ENCODE measurements at places on chromosomes 11 and 22.

DNA sequence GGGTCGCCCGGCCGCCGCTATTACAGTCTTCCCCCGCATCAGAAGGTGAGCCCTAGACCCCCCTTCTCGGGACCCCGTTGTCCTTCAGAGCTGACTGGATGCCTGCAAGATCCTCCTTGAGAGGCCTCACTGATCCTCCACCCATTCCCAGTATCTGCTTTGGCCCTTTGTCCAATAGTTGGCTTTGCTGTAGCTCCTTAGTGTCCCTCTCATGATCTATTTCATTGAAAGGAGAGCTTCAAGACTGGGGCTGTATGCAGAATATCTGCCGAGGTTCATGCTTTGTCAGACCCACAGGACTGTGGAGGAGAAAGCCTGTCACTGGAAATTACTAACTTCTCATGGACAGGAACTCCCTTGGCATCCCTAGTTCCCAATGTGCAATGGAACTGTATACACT, 499 bp downstream of the DLAT start:
- no peak for DNase-seq

DNA sequence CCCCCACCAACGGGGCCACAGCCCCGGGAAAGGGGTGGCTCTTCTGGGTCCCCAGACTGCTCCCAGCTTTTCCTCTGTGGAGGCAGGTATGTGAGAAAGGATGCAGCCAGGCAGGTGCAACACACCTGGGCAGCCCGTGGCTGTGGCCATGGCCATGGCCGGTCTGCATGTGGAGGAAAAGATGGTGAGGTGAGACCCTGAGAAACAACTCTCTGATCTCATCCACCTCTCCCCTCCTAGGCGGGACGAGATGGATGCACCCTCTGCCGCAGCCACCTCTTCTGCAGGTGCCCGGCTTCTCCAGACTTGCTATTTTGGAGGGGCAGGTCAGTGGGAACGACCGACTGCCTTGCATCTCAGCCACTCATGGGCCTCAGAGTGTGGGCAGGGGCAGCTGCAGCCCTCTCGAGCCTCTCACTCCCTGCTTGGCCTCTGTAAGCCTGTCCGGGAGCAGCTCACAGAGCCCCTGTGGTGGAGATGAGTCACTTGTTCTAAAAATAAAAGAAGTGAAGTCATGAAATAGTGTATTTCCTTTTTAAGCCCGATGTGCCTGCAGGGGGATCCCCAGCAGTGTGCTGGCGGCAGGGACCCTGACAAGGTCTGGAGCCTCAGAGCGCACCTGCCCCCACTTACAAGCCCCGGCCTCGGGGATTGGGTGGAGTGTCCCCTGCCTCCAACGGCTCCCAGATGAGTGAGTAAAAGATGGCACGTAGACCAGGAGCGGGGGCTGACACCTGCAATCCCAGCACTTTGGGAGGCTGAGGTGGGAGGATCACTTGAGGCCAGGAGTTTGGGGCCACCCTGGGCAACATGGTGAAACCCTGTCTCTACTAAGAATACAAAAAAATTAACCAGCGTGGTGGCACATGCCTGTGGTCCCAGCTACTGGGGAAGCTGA, 10.7 kb downstream of the SMIM38 start:
- peak; percentile 79 for DNase-seq

DNA sequence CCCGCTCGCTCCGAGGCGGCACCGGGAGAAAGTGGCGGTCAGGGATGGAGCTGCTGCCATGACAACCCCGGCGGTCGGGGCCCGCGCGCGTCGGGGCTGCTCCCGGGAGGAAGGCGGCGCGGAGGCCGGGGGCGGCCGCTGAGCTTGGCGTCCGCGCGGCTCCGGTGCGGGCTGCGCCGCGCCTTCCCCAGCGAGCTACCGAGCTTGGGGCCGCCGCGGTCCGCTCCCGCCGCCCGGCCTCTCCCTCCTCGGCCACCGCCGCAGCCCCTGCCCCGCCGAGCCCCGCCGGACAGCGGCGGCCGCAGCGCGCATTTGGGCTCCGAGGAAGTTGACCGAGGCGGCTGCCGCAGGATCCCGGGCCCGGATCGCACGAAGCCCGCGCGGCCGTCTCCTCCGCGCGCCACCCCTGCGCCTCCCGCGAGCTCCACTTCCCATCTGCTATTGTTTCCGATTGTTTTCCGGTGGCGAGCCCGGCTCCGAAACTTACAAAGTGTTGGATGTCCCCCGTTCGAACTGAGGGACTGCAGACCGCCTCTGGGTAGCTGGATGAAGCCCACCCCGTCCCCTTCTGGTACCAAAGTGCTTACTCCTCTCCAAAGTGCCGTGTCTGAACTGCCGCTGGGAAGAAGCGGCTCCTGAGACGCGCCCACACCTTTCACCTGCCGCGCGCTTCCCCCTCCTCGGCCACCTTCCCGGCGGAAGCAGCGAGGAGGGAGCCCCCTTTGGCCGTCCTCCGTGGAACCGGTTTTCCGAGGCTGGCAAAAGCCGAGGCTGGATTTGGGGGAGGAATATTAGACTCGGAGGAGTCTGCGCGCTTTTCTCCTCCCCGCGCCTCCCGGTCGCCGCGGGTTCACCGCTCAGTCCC, 540.3 kb downstream of the NTM start:
- peak; percentile 49 for DNase-seq

DNA sequence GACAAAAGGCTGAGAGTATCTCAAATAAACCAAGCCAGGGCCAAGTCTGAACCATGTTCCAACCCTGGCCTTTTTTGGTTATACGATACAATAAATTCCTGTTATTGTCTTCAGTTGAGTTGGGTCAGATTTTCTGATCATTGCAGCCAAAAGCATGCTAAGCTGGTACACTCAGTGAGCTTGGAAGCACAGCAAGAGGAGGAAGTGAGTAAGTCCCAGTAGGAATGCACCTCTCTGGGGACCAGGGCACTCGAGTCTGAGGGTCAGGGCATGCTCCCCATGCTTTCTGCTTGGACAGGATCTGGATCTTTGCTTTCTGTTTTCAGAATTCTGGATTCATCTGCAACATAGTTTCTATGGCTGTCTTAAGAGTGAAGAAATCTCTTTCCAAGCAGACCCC, 73.1 kb downstream of the TMPRSS5 start:
- DNase-seq = peak; percentile 2

DNA sequence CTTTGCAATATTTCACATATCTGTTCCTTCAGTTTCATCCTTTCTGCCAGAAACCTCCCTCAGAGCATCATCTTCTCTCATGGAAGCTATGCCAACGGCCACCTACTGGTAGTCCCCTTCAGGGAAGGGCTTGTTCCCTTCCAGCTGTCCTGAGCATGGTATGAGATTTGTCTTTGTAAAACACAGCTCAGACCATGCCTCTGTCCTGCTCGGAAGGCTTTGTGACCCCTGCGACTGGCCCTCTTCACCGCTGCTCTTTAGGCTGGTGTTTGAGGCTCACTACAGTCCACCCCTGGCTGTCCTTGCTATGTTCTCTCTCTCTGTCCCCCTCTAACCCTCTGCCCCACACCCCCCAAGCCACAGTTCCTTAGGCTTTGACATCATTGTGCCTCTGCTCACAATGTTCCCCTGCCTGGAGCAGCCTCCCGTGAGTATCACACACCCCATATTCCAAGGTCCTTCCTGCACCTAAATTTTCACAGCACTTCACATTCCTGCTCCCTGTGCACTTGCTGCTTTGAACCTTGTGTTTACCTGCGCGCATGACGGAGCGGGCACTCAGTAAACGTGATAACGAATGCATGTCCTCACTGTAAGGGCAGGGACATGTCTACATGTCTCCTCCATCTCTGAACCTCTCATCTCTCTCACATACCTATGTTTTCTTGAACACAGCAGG, 24.0 kb upstream of the ACER3 start:
- DNase-seq = no peak

DNA sequence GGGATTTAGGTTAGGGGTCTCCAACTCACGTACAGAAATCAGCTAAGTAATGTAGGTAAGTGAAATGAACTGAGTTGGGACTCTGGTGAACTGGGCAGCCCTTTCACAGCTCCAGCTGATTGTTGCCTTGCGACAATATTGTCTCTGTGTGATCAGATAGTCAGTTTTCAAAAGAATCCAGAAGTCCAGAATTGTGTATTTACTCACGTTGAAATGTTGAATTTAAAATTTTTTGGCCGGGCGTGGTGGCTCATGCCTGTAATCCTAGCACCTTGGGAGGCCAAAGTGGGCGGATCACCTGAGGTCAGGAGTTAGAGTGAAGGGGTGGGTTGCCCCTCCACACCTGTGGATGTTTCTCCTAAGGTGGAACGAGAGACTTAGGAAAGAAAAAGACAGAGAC, 18.8 kb upstream of the WDR74 start:
- no peak for DNase-seq

- no peak for DNase-seq
Observed at GRCh38 chr11:111500481-111500880, 11.7 kb downstream of the BTG4 start.

- DNase-seq = no peak
Observed at GRCh38 chr22:32880061-32880460, 78.6 kb downstream of the TIMP3 start.

GRCh38 chr22:38286915-38287669, 14.3 kb upstream of the TMEM184B start:
- no peak for DNase-seq

- DNase-seq = peak; percentile 37
Observed at GRCh38 chr22:25202290-25202921, 2.7 kb downstream of the CRYBB3 start.

GRCh38 chr22:44181033-44181911, 547 bp downstream of the PARVG start:
- DNase-seq = no peak

GRCh38 chr11:2269601-2270321, 627 bp downstream of the ASCL2 start:
- no peak for DNase-seq

DNA sequence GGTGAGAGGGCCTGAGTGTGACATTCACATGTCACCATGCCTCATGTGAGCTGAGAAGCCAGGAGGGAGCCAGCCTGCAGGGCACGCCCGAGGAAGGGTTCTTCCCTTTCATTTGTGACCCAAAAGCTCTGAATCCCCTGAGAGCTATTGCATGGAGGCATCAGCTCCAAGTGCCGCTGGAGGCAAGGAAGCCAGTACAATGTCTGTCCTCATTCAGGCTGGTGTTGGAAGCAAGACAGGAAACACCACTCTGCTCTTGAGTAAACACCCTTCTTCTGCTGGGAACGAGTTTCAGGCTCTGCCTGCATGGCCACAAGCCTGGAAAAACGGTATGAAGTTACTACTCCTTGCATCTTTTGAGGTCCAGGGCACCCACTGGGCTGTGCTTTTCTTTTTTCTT, 83.8 kb upstream of the LARGE1 start:
- no peak for DNase-seq

GRCh38 chr22:49011769-49012648, 815.7 kb downstream of the BRD1 start:
- DNase-seq = no peak
